ENCODE measurements at places on chromosomes 6 and 20. TPM values are rescaled to one million over a fixed set of nuclear protein-coding genes. Genes with fewer than 3 reads are reported as not detected.

Gene MAP3K5
- 15.8 TPM for total RNA-seq

- H3K27me3 ChIP-seq, result no peaks in the 10 kb centered on the region
- no peak overlapping the region for H3K4me3 ChIP-seq
- peaks cover 5% of the 10 kb centered on the region for H3K36me3 ChIP-seq
- DNase-seq, result no peak
- no peaks in the 10 kb centered on the region for H3K4me1 ChIP-seq
Observed at GRCh38 chr6:144447472-144447871, 162.3 kb downstream of the UTRN start.

- no peaks in the 10 kb centered on the region for H3K36me3 ChIP-seq
- H3K4me3 ChIP-seq, result no peak overlapping the region
- no peak overlapping the region for H3K27ac ChIP-seq
- no peaks in the 10 kb centered on the region for H3K27me3 ChIP-seq
- DNase-seq, result no peak
Observed at GRCh38 chr6:162973151-162973872, 245.5 kb downstream of the PACRG start.

GRCh38 chr6:154488802-154489437 lies 21.6 kb downstream of the CNKSR3 start:
- no peak overlapping the region for H3K4me3 ChIP-seq
- no peak overlapping the region for H3K27ac ChIP-seq
- DNase-seq, result no peak
- no peaks in the 10 kb centered on the region for H3K36me3 ChIP-seq
- no peaks in the 10 kb centered on the region for H3K27me3 ChIP-seq

GRCh38 chr20:59365611-59366285 lies 65.3 kb downstream of the EDN3 start:
- DNase-seq, result no peak
- no peaks in the 10 kb centered on the region for H3K4me1 ChIP-seq
- no peak overlapping the region for H3K27ac ChIP-seq
- H3K27me3 ChIP-seq, result peaks cover 93% of the 10 kb centered on the region
- H3K36me3 ChIP-seq, result no peaks in the 10 kb centered on the region
